NCI-H510A (cell line): ENCODE measurements at places on chromosomes 4 and X.
A peak's percentile ranks its signal among the peaks of the same experiment; 100 is the strongest.

DNA sequence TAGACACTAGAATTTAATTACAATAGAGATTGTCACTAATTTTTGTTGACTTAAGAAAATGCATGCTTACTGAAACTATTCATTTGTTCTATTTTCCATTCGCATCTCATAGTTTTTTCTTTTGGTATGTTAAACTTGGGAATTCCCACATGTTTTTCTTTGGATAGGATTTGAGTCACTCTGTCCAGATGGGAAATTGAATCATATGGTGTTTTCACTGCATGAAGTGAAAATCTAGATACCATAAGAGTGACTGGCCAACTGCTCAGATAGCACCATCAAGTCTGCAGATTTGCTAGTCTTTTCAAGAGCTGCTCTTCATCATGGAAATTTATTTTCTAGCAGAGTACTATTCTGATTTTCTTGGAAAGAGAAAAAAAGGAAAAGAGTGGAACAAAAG, 172.6 kb downstream of the FAM47B start:
- no peak for DNase-seq

GRCh38 chr4:5079581-5079980, 28.3 kb downstream of the STK32B start:
- no peak for DNase-seq

DNA sequence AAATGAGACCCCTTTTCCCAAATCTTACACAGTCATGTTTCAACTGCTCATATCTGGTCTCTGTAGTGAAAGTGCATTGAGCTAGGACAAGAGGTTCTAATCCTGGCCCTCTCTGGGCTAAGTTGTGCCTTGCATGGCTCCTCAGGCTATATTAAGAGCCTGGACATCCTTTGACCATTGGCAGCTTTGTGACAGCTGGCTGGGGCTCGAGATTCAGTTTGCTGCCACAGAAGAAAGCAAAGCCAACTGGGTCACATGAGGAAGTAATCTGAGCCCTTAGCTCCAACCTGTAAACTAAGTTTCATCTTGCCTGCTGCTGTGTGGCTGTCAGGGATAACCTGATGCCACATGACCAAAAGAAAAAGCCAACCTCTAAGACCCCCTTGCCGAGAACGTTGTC, 51.8 kb upstream of the JADE1 start:
- DNase-seq, result no peak

DNA sequence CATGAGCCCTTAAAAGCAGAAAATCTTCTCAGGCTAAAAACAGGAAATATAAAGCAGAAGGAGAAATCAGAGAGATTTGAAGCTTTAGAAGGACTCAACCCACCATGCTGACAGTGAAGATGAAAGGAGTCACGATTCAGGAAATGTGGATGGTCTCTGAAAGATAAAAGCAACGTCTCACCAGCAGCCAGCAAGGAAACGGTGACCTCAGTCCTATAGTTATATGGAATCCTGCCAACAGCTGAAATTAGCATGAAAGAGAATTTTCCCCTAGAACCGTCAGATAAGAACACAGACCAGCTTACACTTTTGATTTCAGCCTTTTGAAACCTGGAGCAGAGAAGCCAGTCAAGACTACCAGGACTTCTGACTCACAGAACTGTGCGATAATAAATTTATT, 715.7 kb upstream of the HTR2C start:
- DNase-seq, result no peak

- no peak for DNase-seq
Measured at GRCh38 chr4:128542047-128542446, 254.4 kb upstream of the PGRMC2 start.

GRCh38 chr4:89836897-89837384, at the start of gene SNCA:
Gene SNCA (minus strand): TSS chr4:89837161. CDS start chr4:89835667, 1,494 bp downstream.
- peak; percentile 80 for DNase-seq

DNA sequence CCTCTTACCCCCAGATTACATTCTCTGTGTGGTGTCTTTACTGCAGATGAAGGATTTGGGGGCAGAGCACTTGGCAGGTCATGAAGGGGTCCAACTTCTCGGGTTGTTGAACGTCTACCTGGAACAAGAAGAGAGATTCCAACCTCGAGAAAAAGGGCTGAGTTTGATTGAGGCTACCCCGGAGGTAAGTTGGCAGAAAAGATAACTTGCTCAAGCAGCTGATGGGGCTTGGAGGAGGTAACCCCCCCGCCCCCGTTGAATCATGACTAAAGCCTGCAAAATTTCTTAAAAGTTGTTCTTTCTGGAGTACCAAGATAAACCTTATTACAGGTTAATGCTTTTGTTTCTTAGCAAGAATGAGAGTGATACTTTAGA, 1.5 kb downstream of the CCNG2 start:
- DNase-seq, result no peak

GRCh38 chr4:1508161-1509160, 102.2 kb upstream of the NKX1-1 start:
- DNase-seq, result no peak

GRCh38 chr4:74805601-74806000, 11.3 kb upstream of the BTC start:
- DNase-seq, result no peak

DNA sequence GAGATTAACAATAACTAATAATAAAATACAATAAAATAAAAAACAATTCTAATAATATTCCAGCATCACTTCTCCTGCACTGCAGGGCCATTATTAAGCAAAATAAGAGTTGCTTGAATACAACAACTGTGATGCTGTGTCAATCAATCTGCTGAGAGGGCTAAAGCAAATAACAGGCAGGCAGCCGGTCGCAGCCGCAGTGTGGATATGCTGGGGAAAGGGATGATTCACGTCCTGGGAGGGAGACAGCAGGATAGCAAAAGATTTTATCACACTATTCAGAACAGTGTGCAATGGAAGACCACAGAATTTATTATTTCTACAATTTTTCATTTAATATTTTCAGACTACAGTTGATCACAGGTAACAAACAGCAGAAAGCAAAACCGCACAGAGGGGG, 76.5 kb upstream of the SMARCAD1 start:
- no peak for DNase-seq

- DNase-seq, result no peak
Measured at GRCh38 chr4:163528653-163529052, 34.2 kb downstream of the TMA16 start.

DNA sequence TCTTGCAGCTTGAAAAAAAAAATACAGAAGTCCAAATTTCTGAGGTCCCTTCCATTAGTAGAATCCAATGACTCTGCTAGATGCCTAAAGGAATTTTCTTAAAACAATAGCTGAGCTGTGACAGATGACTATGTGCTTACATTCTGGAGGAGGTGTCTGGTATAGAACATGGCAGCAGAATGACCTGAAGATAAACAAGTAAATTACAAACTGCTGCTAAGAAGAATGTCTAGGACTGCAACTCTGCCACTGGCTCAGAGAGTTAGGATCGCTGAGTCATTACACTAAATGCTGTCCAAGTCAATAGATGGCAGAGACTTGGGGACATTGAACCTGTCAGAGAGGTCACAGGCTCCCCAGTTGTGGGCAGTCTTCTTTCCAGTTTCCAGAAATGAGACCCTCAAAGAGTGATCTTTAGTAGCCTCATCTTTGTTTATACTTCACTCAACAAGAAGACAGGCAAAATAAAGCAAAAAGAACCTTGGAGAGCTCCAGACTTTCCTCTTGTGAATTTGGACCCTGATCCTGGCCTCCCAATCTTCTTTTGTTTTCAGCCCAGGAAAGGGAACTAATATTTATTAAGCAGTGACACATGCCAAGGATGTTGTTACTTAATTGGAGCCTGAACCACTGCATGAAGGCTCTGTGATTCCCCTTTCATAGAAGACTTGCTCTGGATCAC, 56.4 kb upstream of the SCML1 start:
- DNase-seq, result no peak

GRCh38 chr4:56505269-56506130, at the start of gene ARL9:
Gene ARL9 (plus strand): TSS chr4:56505791. CDS start chr4:56505863, 72 bp downstream.
- DNase-seq, result peak; percentile 80

- DNase-seq, result no peak
Measured at GRCh38 chr4:104516884-104517283, 22.2 kb upstream of the CXXC4 start.

DNA sequence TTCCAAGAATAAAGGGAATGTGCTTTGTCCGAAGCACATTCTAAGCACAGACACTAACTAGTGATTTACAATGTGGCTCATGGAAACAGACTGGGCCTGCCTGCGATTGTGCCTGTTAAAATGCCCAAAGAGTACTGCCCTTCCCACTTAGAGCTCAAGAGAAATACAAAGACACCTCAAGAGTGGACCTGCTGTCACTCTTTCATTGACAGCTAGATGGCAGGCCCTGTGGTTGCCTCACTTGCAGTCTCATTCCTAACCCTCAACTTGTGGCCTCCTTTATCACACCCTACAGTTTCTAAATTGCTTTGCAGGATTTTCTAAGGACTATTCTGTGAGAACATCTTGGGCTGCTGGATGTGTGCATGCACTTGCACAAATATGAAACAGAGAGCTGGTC, 331.0 kb upstream of the EMCN start:
- no peak for DNase-seq

DNA sequence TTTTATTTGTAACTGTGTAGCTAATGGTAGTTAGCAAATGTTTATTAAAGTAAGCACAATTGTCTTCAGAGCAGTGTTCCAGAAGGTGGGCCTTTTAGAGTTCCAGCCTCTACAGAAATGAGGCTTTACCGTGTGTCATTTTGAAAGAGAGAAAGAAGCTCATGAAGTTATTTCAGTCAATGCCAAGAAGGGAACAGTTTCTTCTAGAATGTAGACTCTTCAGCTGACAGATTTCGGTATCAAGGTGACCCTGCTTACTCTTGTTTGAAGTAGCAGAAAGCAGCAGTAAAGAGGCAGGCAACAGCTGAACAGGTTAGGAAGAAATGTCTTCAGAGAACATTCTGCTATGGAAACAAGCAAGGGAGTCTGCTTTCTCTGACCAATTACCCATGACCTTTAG, 93.6 kb downstream of the TASL start:
- DNase-seq, result no peak
